T-helper 1 cell (primary cell): ENCODE measurements at places on chromosomes 1 and 21.

DNA sequence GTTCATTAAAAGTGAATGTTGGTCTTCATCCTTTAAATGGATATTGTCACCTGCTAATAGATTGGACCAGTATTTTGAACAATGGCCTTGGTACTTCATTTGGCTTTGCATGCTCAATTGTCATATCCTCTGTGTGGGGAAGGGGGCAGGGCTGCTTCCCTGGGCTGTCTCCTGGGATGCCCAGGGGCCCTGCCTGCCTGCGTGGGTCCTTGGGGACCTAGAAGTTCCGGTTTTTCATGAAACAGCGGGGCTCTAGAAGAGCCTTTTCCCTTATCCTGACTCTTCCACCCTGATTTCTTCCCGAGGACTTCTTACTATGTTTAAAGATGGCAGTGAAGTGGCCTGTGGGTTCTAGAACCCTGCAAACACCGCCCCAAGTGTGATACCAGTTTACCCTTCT, 97.5 kb downstream of the DISC1 start:
- no peak for DNase-seq

DNA sequence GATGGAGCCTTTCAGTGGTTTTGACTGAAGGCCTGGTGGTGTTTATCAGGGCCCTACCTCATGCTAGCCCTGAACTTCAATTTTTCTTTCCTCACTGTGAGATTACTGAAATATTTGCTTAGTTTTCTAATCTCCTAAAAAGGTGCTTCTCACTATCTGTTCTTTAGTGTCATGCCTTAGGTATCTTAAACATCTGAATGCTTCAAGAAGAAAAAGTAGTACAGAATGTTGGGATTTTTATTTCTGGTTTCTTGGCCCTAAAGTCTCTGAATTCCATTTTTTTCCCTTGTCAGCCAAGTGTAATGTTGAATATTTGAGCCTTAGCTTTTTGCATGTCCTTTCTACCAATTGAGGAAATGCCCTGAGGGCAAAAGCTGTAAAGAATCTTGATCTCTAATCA, 47.9 kb upstream of the PRKACB start:
- DNase-seq = no peak

DNA sequence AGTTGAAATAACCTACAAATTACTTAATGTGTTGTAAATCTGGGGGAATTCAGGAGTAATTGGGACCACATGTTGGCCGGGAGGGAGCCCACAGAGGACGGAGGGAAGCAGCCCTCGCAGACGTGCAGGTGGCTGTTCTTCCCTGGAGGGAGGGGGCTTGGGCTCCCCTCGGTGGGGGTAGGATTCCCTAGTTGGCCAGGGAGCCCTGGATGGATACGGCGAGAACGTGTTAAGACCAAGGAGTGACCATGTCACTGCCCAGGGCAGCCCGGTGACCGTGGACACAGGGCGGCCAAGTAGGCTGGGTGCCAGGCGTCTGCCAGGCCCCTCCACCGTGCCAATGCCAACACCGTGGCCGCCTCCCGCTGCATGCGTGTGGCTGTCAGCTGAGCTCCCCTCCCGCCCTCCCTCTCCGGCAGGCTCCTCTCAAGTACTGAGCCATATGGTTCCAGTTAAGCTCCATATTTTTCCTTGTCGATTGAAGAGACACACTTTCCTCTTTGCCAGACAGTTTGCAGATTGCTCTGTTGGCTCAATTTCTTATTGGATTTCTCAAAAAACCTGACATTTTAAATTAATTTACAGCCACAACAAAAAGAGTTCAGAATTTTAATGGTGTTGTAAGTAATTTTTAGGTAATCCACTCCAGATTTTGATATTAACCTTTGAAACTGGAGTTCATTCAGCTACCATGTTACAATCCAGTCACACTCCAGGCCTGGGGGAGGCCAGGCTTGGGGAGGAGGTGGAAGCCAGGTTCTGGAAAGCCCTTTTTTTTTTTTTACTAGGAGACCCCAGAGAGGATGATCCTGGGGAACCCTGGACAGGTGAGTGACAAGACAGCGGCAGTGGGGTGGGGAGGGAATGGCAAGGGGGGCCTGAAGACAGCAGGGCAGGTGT, 71.2 kb downstream of the CASZ1 start:
- DNase-seq = no peak

- DNase-seq = no peak
These were observed at the start of gene KIAA1614 for GRCh38 chr1:180912801-180913565. Gene KIAA1614, plus strand, starts transcription at chr1:180912897. Its CDS starts 347 bp downstream, at chr1:180913244.

- DNase-seq = no peak
These were observed 7.6 kb downstream of the ZBTB48 start for GRCh38 chr1:6587261-6588005.

GRCh38 chr1:31505911-31506497, 70.3 kb upstream of the TINAGL1 start:
- no peak for DNase-seq

DNA sequence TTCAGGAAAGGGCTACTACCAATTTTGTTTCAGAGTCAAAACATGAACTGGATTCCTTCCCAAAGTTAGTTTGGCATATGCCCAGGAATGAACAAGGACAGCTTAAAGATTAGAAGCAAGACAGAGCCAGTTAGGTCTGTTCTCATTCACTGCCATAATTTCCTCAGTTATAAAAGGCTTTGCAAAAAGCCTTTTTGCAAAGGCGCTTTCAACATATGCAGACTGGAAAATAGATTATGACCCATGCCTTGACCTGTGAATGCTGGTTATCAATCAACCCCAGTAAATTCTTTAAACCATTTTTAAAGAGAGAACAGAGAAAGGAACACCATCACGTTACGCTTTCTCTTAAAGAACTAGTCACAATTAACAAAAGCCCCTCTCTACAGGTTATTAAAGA, 1.7 kb upstream of the FRRS1 start:
- DNase-seq = no peak
